Fibroblast of the conjunctiva (primary cell): ENCODE measurements at places on chromosomes 5 and 9.

GRCh38 chr9:108108280-108108851 is 618.8 kb upstream of the KLF4 start:
- no peak for DNase-seq

GRCh38 chr9:36142510-36143244 is 6.1 kb downstream of the GLIPR2 start:
- DNase-seq: no peak

DNA sequence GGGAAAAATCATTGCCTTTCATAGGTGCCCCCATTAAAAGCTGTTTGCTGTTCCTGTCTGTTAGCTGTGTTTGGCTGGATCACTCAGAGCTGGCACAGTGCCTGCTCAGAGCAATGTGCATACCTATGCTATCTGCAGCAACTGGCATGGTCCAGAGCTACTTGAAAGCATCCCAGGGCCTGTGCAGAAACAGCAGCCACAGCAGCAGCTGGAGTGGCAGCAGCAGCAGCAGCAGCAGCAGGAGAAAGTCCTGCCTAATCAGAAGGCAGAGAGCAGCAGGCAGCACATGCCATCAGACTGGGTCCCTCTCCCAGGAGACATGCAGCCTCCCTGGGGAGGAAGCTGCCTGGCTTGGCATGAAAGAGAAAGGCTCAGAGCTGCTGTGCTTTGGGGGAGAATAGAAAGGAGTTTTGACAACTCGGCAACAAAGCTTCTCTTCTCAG is 243.8 kb upstream of the WWC1 start:
- no peak for DNase-seq

DNA sequence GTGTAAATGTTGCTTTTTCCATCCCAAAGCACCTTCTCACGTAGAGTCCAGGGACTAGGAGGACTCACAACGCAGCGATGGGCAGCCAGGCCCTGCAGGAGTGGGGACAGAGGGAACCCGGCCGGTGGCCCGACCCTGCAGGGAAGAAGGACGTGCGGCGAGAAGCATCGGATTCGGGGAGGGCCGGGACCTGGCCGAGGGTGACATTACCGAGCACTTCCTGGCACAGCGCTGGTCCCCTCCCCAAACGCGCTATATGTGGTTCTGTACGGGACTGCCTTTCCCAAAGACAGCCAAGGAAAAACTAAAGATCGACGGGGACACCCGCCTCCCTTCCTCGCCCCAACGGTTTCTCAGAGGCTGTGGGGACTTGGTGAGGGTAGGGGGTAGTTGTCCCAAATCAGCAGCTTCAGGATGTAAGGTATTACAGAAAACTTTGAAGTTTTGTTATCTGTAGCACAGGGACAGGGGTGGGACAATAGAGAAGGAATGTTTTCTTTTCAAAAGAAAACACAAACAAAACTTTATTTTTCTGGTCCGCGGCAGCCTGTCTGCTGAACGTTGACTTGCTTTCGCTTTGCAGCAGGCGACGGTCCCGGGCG is 887 bp upstream of the MAP3K1 start:
- DNase-seq: no peak

DNA sequence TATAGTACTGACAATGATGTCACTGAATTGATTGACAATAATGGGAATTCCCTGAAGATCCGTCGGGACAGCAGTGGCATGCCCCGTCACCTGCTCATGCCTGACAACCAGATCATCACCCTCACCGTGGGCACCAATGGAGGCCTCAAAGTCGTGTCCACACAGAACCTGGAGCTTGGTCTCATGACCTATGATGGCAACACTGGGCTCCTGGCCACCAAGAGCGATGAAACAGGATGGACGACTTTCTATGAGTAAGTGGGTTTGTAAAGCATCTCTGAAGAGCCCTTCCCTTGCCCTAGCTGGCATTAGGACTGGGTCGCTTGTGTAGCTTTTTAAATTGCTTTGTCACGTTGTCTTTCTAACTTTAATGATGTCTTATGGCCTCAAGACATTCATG is 72.7 kb upstream of the WWC1 start:
- DNase-seq: no peak

DNA sequence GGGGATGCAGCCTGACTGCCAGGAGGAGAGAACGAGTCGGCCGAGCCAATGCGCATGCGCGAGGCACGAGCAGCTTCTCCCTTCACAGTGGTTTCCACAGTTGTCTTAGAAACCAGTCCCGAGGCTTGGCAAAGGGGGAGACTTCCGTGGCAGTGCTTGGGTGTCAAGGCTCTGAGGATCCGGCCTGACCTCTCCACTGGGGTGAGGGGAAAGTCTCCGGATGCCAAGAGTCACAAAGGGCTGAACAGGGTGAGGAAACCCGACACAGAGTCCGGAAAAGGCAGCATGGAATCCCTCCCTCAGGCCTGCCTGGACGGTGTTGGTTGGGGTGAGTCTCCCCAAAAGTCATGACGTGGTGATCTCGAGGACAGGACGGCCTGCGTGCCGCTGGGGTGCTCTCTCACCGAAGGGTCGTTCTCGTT is 475.5 kb downstream of the SPATA31A7 start:
- no peak for DNase-seq

DNA sequence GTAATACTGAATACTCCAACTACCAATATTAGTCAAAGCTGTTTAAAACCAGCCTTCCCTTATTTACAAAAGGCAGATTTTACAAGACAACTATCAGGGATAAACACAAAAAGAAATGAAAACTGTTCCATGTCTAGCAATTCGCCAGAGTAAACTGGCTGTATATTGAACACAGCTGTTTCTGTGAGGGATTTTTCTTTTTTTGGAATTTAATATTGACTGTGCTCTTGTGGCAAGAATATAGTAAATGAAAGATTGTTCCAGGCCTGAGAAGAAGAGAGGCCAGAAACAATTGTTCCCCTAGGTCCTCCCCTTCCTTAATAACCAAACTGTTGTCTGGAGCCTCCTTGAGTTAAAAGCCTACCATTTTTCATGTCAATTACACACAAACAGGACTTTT is 188.6 kb downstream of the PDE4D start:
- no peak for DNase-seq

DNA sequence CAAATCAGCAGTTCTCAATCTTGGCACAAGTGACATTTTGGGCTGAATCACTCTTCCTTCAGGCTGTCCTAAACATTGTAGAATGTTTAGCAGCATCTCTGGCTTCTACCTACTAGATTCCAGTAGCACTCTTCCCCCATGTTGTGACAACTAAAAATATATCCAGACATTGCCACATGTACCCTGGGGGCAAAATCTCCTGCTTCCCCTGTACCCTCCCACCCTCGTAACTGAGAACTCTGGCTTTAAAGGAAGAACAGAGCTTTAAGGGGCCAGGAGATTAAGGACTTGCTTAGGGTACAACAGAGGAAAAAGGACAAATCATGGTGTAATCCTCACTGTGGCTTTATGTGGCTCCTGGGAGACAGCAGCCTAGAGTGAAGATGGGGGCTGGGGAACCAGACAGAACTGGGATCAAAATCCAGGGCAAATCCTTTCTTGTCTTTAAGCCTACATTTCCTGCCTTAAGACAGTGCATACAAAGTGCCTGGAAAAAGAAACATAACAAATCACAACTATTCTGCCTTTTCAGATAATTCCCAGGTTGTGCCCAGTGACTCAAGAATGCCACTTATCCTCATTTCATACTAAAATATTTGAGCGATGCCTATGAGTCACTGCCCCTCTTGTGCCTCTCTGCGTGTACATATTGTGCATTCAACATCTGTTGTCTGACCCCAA is 109.3 kb downstream of the DAPK1 start:
- DNase-seq: peak; percentile 22

- DNase-seq: peak; percentile 21
Measured at GRCh38 chr9:69549310-69550202, 122.6 kb downstream of the APBA1 start.

GRCh38 chr5:133440467-133441115 is 171.8 kb downstream of the FSTL4 start:
- no peak for DNase-seq

GRCh38 chr5:6827526-6828219 is 114.4 kb downstream of the TENT4A start:
- no peak for DNase-seq

- no peak for DNase-seq
Measured at GRCh38 chr9:127219520-127219919, 45.1 kb upstream of the GARNL3 start.

DNA sequence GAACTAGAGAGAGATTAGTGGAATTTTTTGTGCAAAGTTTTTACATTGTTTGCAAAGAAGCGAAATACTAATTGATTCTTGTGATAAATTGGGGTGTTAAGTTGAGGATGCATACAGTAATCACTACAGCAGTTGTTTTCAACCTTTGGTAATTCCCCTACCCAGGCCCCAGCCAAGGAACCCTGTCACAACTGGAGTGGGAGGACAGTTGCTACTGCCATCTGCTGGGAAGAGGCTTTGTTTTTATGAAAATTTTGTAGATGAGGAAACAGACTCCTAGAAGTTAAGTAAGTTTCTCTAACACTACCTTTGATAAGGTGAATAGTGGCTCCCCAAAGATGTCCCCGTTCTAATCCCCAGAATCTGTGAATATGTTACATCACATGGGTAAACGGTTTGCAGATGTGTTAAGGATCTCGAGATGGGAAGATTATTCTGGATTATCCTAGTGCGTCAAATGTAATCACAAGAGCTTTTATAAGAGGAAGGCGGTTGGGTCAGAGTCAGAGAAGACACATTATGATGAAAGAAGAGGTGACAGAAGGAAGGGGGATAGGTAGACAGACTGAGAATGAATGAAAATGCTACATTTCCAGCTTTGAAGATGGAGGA is 34.0 kb upstream of the PPP1R2B start:
- peak; percentile 4 for DNase-seq

- DNase-seq: no peak
Measured at GRCh38 chr9:38768351-38768761, 48.4 kb upstream of the FAM240B start.

GRCh38 chr5:5202321-5202720 is 62.2 kb downstream of the ADAMTS16 start:
- DNase-seq: no peak

GRCh38 chr5:5813441-5813840 is 391.0 kb downstream of the ICE1 start:
- DNase-seq: no peak

DNA sequence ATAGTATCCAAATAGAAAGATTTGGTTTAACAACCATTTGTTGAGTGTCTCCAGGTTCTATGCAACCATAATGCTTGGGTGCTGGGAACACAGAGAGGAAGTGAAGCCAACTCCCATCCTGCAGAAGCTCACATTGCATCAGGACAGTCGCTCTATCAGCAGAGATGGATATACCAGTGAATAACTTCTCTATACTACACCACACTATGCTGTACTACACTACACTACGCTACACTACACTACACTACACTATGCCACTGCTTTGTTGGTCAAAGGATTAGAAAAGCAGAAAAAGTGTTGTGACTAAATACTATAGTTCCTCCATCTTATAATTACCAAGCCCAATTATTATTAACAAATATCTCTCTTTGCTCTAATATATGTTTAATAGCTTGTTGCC is 89.2 kb upstream of the PRRC1 start:
- no peak for DNase-seq

DNA sequence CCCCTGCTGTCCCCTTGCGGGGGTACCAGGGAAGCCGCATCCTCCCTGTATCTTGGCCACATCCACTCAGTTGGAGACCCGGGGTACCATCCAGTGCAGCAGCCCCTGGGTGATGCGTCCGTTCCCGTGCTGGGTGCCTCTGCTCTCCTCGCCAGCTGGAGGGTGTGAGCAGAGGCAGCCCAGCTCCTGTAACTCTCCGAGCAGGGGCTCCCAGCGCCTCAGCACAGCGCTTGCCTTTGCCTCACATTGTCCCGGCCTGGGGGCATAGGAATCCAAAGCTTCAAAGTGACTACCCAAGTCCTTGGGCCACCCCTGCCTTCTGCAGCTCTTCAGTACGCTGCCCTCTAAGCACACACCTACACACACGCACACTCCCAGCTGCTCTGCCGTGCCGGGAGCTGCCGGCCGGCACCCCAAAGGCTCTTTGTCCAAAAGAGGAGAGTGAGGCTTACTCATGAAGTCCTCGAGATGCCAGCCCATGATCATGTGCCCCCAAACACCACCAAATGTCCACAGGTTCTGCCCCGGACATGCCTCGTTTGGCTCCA is 733 bp downstream of the ANGPTL2 start:
- no peak for DNase-seq

GRCh38 chr9:33140401-33141360 is 26.5 kb downstream of the B4GALT1 start:
- DNase-seq: no peak

DNA sequence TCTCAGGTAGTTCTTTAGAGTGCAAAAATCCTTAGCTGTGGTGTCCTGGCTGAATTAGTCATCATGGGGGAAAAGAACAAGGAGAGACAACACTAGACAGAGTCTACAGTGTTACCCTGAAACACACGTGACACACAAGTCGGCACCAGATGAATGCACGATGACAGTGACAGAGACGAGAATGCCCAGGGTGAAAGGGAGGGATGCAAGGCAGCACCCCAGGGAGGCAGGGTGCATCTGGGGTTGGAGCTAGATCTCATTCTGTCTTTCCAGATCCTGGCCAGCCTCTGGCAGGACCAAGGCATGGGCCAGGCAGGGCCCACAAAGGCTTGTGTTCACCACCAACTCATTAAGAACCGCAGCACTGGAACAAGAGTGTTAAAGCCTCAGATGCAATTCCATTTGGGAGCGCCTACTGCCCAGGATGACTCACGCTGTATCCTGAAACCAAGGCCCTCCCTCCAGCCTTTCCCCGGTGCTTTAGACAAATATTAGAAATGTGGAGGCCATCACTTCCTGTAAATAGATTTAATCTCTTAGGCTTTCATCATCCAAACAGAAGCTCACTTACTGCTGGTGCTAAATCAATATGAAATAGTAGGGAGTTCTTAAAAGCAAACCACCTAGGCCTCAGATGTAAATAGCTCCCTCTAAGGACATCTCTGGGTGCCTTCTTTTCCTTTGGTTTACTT is 56.1 kb downstream of the IRX2 start:
- no peak for DNase-seq

DNA sequence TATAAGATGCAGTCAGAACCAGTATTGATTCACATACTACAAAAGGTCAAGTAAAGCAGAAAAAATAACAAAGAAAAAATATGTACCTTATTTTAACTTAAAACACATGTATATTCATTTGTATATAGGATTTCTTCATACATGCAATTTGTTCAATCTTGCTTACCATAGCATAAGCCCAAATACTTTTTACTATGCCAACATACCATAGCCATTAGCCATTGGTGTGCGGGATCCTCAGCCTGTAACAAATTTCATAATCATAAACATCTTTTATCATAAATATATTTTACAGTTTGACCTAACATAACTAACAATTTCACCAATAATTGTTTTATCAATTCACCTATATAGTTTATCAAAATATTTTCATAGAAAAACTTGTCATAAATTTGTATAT is 51.1 kb downstream of the MPDZ start:
- DNase-seq: peak; percentile 6

DNA sequence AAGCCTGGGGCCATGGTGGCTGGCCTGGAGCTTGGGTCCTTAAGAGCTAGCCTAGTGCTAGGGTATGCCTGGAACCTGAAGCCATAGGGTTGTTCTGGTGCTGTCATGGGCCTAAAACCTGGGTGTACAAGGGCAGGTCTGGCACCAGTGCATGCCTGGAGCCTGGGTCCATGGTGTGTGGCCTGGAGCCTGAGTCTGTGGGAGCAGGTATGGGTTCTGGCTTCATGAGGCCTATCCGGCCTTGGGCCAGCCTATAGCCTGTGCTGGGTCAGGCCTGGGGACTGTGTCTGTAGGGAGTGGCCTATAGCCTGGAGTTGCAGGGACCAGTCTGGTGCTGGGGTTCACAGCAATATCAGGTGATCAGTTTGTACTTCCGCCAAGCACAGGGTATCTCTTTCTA is 347.2 kb upstream of the MEF2C start:
- DNase-seq: no peak

GRCh38 chr5:67301285-67301903 is 104.8 kb upstream of the CD180 start:
- DNase-seq: peak; percentile 78

- no peak for DNase-seq
Measured at GRCh38 chr9:132877458-132877823, 643 bp downstream of the AK8 start.
